ENCODE measurements at places on chromosomes 7 and 10.

DNA sequence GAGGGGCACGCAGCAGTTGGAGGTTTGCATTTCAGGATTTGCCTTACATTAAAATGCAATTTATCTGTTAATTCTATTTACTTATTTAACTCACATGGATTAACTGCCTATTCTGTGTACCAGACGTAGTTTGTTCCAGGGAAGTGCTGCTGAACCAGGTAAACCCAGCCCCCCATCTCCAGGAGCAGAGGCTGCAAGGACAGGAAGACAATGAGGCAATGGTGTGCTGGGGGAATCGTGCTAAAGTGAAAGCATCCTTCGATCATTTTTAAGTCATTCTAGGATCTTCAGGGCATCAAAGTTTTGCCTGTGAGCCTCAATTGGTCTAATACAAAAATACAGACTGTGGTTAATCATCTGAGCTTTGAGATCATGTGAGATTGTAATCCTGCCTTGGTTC, 166.4 kb downstream of the DNAJB6 start:
- DNase-seq = no peak

GRCh38 chr10:5811387-5811821, 1.8 kb downstream of the GDI2 start:
- peak; percentile 14 for DNase-seq

GRCh38 chr10:89151857-89152256, 55.3 kb downstream of the CH25H start:
- no peak for DNase-seq

DNA sequence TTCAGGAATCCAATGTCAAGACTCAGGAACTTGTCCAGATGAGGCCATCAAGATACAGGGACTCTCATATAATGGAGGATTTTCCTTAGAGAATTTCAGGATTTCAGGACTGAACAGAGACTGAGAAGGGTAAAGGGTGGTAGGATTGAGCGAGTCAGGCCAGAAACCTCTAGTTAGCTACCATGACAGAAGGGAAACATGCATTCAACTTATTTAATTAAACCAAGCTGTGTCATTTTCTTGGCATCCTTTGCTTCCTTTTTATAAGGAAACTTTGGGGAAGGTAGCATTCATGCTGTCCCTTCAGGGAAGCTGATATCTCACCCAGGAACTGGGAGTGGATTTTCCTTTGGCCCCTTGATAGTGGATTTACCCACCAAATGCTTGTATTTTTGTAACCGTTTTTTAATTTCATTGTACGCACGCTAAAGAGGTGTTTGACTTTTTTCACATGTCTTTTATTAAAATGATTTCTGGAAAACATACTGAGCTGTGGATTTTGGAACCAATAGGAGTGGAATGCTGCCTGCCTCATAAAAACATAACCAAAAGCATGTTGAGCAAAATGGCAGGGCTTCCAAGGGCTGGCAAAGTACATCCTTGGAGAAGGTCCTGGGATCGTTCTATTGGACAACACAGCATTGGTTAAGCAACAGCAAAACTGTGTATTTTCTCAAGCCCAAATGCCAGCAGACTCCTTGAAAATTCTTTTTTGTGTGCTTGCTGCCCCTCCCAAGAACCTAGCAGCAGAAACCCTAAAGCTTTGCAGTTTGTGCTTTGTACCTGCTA, 104.5 kb downstream of the CXCL12 start:
- DNase-seq = no peak

GRCh38 chr7:129703751-129704150, 92.2 kb downstream of the NRF1 start:
- DNase-seq = no peak

- DNase-seq = peak; percentile 25
Measured at GRCh38 chr7:77415823-77416620, at the start of gene GSAP. Gene GSAP, minus strand, starts transcription at chr7:77416349. Its CDS starts 28 bp downstream, at chr7:77416321.

DNA sequence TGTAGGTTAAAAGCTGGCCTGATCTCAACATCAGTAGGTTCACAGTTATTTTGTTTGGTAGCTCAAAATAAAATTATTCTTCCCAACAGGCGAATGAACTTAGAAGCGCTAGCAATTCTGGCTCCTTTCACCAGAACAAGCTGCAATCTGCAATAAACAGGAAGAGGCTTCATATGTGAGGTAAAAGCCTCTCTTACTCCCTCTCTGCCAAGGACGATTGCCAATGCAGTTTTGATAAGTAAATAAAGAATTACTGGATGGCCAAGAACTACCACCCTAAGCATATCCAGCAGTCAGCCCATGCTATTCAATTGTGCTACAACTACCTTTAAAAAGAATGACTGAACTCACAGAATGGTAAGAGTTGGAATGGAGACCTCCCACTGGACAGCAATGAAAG, 150.0 kb upstream of the LAMB4 start:
- peak; percentile 44 for DNase-seq

- no peak for DNase-seq
Measured at GRCh38 chr7:138278601-138279000, 181.5 kb upstream of the TRIM24 start.

DNA sequence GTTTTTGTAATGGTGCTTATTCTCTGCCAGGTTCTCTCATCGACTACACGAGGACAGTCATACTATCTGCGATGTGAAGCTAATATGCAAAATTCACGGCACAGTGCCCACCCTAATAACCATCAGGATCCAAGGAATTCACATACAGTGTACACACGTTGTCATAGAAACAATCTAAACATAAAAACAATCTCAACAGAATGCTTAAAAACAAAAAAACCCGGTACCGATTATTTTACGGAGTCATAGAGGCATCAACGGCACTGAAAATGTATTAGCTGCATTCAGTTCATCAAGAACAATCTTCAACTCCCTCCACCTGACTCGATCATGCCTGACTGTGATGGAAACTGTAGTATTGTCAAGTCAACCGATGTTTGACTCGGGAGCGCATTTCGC, 628 bp downstream of the MRPS33 start:
- DNase-seq = no peak

GRCh38 chr10:113177936-113178335, 227.9 kb downstream of the TCF7L2 start:
- no peak for DNase-seq

DNA sequence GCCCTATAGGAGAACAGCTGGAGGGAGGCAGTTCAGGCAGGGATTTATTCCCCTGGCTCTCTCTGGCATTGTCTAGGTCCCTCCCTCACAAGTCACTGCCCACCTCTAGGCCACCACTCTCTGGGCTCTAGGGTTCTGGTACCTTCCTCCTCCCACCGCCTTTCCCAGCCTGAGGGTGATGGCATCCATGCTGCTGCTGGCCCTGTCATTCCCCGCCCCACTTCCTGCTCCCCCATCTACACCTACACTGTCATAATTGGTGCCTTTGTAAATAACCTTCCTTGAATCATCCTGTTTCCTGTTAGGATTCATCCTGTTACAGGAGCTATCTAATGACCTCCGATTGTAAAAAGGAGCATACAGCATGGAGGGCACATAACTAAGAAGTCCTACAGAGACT, 303.3 kb upstream of the COBL start:
- no peak for DNase-seq

- DNase-seq = no peak
Measured at GRCh38 chr10:97656777-97657176, 16.3 kb downstream of the PI4K2A start.

- no peak for DNase-seq
Measured at GRCh38 chr10:24382045-24382444, 173.1 kb downstream of the KIAA1217 start.

DNA sequence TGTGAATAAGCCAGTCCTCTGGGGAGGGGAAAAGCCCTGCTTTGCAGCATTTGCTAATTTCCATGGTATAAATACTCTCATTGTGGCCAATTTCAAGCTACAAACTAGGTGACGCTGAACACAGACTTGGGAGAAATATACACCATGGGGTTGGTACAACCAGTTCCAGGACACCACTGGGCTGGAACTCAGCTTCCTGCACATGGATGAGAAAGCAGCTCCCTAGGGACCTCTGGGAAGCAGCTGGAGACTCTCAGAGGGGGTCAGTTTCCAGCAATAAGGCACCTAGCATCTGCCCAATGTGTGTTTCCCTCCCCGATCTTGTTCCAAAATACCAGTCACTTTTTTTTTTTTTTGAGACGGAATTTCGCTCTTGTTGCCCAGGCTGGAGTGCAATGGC, 56.8 kb upstream of the WDR11 start:
- no peak for DNase-seq

DNA sequence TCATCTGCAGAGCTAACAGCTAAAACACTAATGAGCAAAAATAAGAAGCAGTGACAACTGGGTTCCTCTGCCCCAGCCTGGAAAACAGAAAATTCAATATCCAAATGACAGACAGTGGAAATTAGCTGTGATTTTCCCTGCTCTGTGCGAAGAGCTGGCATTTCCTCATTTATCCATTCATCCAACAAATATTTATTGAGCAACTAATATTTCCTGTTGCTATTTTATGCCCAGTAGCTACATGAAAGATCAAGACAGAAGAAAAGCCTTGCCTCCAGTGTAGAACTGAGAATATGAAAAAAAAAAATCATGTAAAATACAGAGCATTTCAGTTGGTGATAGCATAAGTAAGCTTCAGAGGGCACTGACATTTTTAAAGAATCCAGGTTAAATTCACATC, 140.9 kb downstream of the ABCA13 start:
- DNase-seq = no peak

- no peak for DNase-seq
Measured at GRCh38 chr7:226281-226895, 34.0 kb downstream of the FAM20C start.

DNA sequence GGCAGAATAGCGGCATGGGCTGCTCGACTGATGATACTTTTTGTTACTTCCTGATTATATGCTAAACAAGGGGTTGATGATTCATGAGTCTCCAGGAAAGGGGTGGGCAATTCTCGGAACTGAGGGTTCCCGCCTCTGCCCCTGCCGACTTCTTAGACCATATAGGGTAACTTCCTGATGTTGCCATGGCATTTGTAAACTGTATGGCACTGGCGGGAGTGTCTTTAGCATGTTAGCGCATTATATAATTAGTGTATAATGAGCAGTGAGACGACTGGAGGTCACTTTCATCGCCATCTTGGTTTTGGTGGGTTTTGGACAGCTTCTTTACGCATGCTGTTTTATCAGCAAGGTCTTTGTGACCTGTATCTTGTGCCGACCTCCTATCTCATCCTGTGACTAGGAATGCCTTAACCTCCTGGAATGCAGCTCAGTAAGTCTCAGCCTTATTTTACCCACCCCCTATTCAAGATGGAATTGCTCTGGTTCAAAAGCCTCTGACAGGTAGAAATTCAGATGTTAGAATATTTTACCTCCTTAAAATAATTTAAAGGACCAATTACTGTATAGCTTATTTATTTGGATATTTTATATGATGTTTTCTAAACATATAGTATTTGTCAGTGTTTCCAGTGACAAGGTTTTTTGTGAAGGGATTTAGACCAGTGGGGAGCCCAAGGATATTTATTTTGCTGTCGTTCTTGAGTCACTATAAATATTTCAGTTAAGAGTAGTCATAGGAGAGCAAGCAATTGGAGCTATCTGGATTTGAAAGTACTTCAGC, 90.1 kb upstream of the PIK3CG start:
- no peak for DNase-seq

- DNase-seq = no peak
Measured at GRCh38 chr7:28018856-28019465, 161.6 kb downstream of the JAZF1 start.

DNA sequence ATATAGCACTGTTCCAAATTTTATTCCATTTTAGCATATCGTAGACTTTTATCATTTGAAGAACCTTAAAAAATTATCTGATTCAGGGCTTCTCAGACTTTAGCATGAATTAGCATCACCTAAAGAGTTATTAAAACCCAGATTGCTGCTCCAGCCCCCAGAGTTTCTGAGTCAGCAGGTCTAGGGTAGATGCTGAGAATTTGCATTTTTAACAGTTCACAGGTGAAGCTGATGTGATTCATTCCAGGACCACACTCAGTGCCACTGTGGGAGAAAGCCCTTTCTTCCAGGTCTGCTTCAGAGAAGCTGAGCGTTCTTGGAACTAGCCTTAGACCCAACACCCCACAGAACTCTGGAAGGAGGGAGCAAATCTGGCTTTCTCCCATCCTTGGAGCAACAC, 174.1 kb upstream of the YAE1 start:
- DNase-seq = no peak

DNA sequence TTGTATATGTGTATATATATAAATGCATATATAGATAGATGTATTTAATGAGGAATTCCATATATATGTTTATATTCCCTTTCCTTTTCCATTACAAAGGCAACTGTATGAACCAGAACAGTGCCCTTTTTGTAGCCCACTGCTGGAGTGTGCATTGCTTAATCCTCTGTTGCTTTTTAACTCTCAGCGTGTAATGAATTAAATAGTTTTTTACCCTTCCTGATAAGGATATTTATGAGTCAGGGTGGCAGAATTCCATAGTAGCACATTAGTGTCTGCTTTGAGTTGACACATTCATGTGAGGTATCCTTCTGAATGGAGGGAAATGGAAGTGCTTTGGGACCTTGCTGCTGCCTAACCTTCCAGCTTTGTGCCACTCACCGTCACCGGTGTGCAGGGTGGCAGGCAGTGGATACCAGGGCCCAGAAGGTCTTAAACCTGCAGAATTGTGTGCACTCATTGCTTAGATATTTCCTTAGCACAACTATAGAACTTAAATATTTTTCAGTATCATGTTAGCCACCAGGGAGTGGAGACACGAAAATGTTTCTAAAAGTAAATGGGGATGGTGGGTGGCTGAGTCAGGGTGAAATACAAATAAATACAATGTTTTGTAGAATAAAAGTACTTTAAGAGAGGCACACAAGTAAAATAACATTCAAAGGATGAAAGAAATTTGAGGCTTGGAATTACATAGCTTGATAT, 117.9 kb downstream of the SND1 start:
- no peak for DNase-seq

- no peak for DNase-seq
Measured at GRCh38 chr7:30814700-30815387, 43.6 kb downstream of the MINDY4 start.

GRCh38 chr7:17722798-17723197, 217.5 kb downstream of the SNX13 start:
- no peak for DNase-seq

GRCh38 chr10:97931041-97931440, 81.4 kb downstream of the GOLGA7B start:
- no peak for DNase-seq

DNA sequence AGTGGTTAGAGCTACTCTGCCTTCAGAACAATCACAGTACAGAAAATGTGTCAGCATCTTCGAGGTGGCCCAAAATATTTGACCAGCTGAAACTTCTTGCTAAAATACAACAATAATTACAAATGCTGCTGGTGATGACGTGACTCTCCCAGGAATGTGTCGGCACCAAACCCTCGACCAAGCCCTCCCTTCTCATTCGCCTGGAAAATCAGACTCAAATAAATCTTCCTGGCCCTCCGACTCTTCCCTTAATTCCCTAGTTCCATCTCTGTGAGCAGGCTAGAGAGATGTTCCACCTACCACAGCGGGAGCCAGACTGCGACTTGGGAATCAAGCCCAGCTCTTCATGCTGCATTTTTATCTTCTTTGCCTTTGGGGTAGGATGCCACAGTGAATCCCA, 4.1 kb downstream of the PRSS2 start:
- DNase-seq = no peak

All from COR-L47 (cell line).